HCEC 1CT (cell line): ENCODE measurements at places on chromosomes 1 and 21.

- DNase-seq = no peak
Observed at GRCh38 chr1:114037962-114038816, 58.9 kb downstream of the OLFML3 start.

GRCh38 chr21:32135401-32136363 lies 143.2 kb downstream of the MIS18A start:
- no peak for DNase-seq

DNA sequence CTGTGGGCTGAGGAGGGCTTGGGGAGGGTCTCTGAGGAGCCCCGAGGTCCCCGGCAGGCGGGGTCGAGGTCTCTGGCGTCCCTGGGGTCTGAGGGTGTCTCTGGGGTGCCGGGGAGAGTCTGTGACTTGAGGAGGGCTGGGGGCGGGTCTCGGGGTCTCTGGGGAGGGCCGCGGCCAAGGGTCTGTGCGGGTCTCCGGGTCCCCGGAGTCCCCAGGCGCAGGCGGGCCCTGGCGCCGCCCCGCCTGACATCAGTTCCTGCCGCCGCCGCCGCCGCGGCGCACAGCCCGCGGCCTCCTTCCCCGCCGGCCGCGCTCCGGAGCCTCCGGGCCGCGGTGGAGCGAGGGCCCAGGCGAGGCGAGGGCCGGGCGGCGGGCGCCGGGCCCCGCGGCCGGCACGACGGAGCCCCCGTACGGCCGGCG lies at the start of gene PLEKHM2:
Gene PLEKHM2 (plus strand): TSS at position 279 of the 420 bp plus-strand sequence. CDS start 239 bp downstream, outside the sequence.
- peak; percentile 42 for DNase-seq

DNA sequence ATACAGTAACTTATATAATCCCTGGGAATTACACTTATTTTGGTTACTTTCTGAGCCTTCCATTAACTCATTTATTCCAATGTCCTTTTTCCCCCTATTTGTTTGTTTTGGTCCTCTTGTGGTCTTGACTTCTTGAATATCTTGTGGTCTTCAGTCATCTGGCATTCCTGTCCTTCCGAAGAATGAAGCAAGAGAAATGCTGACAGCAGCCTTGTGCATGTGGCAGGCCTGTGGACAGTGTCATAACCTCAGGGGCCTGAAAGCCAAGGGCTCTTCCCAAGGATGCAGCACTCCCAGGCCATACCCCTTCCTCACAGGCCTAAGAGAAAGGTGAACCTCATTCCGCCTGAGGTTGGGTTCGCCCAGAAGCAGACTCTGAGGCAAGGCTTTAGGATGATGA lies 470.2 kb downstream of the DISC1 start:
- no peak for DNase-seq

DNA sequence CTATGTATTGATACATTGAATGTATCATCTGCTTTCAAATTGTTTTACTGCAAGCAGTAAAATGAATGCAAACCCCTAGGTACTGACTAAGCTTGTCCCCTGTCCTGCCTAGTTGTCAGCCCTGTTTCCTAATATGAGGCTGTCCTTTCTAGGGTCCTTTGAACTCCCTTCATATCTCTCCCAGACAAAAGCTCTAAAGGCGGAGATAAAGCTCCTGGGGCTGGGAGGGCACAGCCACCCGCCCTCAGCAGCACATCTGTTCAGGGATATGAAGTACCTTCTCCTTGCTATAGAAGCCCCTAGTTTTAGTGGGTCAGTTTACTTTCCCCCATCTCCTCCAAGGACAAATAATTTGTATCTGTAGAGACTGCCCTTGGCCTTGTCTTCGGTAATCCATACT lies 93.1 kb upstream of the ETS2 start:
- no peak for DNase-seq

GRCh38 chr1:190376044-190376443 lies 101.6 kb downstream of the BRINP3 start:
- no peak for DNase-seq
